Activated CD4-positive, alpha-beta memory T cell treated with anti-CD3 and anti-CD28 coated beads for 36 hours (primary cell): ENCODE measurements at places on chromosomes 3 and 15. TPM values are rescaled to one million over a fixed set of nuclear protein-coding genes. Genes with fewer than 3 reads are reported as not detected.

DNA sequence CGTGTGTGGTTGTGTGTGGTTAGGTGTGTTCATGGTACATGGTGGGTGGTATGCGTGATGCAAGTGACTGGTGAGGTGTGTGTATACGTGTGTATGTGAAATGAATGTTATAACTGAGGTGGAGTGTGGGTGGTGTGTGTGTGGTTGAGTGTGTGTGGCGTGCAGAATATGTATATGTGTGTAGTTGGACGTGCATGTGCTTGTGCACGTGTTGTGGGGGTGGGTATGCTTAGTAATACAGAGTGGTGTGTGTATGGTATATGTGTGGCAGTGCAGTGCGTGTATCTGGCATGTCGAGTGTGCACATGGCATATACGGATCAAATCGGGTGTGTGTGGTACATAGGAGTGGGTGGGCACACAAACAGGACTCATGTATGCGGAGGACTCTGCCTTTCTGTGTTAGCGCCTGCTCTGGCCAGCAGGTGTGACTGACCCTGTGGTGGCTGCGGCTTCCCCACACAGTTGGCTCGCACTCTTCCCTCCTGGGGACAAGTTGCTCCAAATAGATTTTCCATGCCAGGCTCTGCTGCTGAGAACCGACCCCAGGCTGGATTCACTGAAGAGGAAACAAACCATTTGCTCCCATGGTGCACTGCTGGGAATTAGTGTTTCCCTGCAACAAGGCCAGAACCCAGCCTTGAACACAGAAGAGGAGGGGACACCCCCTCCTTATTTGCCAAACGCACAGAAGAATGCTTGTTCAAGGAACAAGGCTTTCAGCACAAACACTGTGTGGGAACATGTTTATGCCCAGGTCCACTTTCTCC is 1.2 kb upstream of the C3orf70 start:
- no peak for DNase-seq

DNA sequence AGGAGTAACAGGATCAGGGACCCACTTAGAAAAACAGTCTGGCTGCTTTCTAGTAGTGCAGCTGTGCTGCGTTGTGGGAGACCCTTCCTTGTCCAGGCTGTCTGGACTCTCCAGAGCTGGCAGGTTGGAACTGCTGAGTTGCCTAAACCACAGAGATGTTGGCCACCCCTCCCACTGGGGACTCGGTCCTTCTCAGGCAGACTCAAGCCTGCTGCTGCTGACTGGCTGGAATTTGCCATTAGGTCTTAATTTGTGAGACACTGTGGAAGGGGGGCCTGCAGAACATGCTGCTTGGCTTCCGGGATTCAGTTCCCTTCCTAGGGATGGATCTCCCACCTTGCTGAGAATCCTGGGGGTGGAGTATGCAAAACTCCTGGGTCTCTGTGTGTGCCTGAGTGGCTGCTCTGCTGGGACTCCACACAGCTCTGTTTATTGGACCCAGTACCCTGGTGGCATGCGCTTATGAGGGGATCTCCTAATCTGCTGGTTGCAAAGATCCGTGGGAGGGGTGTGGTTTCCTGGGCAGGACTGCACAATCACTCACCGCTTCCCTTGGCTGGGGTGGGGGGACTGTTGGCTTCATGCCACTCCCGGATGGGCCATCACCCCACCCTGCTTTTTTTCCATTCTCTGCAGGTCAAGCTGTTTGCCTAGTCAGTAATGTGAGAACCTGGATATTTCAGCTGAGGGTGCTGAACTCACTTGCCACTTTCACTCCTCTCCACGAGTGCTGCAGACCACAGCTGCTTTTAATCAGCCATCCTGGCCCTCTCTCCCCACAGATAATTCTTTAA is 150.5 kb downstream of the CFAP20DC start:
- DNase-seq, result peak; percentile 62

GRCh38 chr3:183210862-183211341 is 42.2 kb upstream of the B3GNT5 start:
- DNase-seq, result peak; percentile 56

- DNase-seq, result no peak
Measured at GRCh38 chr3:14927308-14927707, 20.1 kb upstream of the NR2C2 start.

GRCh38 chr3:25448750-25449692 is 21.0 kb downstream of the RARB start:
- no peak for DNase-seq

- DNase-seq, result no peak
Measured at GRCh38 chr3:135071483-135071882, 276.4 kb downstream of the EPHB1 start.

- DNase-seq, result no peak
Measured at GRCh38 chr3:155377847-155378246, 84.4 kb upstream of the STRIT1 start.

DNA sequence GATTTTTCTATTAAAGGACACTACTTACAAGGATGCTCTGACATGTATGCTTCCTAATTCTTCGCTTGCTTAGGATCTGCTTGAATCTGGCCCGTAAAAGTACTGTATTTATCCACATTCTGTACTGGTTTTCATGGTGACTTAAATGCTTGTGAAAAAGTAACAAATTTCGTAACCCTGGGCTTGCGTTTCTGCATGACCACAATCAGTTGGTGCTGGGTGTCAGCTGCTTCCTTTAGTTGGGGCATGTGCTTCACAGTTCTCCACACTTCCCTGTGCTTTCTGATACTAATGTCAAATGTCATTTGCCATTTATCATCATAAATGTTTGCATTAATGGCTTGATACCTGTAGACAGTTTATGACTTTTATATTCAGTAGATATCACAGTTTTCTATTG is 218.4 kb upstream of the MLF1 start:
- DNase-seq, result no peak

GRCh38 chr15:59473226-59473625 is 35.2 kb downstream of the FAM81A start:
- DNase-seq, result no peak

DNA sequence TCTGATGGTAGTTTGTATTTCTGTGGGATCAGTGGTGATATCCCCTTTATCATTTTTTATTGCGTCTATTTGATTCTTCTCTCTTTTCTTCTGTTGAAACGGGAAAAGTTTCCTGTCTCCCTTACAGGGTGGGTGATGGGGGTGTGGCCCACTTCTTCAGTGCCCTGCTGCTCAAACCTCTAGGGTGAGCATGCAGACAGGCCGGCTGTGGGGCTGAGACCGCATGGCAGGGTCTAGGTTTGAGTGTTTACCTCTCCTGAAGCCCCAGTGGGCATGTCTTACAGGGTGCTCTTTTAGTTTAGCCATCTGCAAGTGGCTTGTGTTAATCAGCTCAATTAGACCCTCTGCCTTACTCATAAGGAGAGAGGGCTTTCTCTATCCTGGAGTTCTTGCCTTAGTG is 450.0 kb upstream of the EPHA3 start:
- DNase-seq, result no peak

GRCh38 chr3:155202626-155203025 is 90.9 kb downstream of the STRIT1 start:
- no peak for DNase-seq

DNA sequence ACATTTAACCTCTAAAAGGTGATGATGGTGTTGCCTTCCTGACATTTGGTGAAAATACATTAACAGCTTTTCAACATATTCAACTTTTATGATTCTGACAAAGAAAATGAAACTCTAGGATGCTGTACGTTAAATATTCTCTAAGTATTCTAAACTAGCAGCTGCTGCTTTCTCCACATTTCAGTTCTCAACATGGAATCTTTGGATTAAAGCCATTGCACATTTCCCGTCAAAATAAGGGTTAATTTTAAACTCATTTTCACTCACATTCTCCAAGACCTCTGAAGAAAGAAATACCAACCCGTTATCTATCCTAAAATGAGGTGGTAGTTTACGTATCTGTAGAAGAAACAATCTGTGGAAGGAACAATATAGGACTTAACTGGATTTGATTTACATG is 655.7 kb upstream of the ARPP21 start:
- DNase-seq, result no peak

FEZF2 gene
- not detected for total RNA-seq

C3orf80 gene
- total RNA-seq, result not detected

SLC9C1 gene
- total RNA-seq, result not detected

ZCWPW2 gene
- 0.43 TPM for total RNA-seq

ROBO2 gene
- total RNA-seq, result not detected

BCL2A1 gene
- 110 TPM for total RNA-seq
